Activated CD4-positive, alpha-beta T cell treated with anti-CD3 and anti-CD28 coated beads, Interleukin-2, amount 50 U/mL, for 16 hours (primary cell): ENCODE measurements at places on chromosomes 13 and 19.

DNA sequence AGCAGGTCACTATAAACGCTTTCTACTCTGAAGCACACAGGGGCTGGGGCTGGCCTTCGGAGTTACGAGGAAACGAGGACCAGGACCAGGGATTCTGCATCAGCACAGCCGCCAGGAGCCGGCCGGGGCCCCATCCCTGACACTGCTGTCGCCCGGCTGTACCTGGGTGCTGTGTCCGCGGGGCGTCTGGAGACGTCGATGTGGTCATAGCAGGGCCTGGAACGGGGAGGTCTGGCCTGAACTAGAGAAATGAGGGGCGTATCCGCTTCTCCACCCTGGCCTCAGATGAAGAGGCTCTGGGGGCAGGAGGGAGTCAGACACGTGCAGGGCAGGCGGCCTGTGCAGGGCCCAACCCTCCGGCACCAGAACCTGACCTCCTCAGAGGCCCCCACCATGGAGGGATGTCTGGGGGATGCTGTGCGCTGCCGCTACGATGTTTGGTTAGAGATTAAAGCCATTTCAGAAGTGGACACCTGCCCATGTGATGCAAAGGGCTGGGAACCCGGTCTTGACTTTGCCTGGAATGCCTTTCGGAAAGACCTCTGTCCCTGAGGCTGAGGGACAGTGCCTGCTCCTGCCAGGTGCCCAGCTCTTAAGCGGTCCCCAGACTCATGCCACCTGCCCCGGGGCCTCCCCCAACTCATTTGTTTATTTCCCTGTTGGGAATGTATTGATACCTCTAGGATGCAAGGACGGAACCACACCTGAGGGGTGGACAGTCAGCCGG lies 21.4 kb downstream of the GAS6 start:
- no peak for DNase-seq

DNA sequence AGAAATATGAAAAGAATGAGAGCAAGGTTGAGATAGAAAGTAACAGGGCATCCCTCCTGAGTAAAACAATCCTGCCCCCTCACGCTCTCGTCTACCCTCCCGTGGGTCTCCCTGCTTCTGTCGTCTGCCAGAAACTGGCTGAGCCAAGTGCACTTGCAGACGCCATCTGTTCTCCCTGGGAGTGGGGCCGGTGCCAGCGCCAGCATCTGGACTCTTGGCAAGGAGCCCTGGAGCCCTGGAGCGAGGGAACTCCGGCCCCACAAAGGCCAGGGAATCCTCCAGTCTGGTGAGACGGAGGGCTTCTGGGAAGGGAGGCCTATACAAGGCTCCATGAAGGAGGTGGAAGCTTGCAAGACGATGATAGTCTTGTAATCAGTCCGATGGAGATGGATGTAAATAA lies 2.3 kb upstream of the TMEM91 start:
- no peak for DNase-seq

DNA sequence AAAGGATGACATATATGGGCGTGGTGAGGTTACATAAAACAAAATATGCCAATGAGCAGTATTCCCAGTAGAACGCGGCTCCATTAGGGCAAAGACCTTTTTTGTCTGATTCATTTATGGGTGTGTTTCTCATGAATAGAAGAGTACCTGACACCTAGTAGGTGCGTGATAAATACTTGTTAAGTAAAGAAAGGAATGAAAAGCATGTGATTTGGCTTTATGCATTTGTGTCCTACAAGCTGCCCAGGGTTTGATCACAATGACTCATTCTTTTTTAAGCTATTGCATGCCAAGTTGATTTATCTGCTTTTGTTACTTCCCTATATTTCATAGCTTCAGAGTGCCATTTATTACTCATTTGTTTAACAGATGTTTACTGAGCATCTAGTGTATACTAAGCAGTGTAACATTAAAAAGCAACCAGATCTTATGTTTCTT lies 19.1 kb upstream of the KCTD4 start:
- DNase-seq = no peak

DNA sequence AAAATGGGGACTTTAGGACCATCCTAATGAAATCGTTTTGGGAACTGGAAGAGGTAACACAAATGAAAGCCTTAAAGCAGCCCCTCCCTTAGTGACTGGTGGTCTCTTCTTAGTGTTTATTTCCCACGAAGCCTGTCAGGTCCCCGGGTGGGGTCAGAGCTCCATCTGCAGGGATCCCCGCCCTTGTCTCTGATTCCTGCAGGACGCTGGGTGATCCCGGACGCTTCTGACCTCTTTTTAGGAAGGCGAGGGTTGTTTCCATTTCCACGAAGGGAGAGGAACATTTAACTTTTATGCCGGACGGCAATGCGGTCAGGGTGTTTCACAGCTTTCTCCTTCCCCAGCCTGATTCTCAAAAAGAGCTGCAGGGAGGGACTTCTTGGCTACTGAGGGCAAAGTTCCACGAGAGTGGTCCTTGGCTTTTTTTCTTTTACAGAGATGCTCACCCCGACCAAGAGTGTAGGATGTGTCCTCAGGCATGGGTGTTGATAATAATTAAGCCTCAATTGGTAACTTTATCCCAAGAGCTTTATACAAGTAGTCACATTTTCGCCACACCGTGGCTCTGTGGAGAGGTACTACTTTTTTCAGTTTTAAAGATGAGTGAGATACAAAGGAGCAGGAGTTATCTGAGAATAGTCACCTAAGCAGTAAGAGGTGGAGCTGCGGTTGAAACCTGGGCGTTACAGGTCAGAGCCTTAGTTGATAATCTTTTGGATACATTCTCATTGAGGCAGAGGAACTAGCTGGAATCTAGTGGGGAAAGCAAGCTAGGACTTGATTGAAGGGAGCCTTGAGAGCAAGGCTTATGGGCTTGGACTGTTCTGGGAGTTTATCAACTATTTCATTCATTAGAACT lies 813 bp downstream of the ZNF284 start:
- DNase-seq = no peak

DNA sequence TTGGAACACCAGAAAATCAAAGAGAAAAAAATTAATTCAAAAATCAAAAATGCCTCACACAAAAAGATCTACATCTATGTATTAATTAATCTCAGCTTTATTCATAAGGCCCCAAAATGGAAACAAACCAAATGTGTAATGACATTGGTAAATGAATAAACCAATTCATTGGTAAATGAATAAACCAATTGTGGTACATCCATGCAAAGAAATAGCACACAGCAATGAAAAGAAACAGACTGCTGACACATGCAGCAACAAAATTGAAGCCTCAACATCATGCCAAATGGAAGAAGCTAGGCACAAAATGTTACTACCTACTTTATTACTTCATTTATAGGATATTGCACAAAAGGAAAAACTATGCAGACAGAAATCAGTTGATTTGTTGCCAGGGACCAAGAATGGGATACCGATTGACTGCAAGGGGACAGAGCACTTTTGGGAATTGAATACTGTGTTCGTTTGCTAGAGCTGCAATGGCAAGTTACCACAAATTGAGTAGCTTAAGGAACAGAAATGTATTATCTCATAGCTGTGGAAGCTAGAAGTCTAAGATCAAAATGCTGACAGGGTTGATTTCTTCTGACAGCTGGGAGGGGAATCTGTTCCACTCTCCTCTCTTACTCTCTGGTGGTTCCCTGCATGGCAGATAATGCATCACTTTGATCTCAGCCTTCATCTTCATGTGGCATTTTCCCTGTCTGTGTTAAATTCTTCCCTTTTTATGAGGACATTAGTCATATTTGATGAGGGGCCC lies 252.8 kb downstream of the RFC3 start:
- no peak for DNase-seq
